ENCODE measurements at places on chromosomes 11 and 22. TPM values are rescaled to one million over a fixed set of nuclear protein-coding genes. Genes with fewer than 3 reads are reported as not detected.

FGF4 gene
- total RNA-seq, result not detected

GAB4 gene
- total RNA-seq, result not detected

TPBGL gene
- not detected for total RNA-seq

APOC3 gene
- not detected for total RNA-seq

SLC5A1 gene
- total RNA-seq, result not detected

SHANK2 gene
- 0.97 TPM for total RNA-seq

SCGB1C1 gene
- total RNA-seq, result not detected

TENM4 gene
- 2.6 TPM for total RNA-seq

OR52H1 gene
- 0.81 TPM for total RNA-seq

MS4A3 gene
- total RNA-seq, result not detected

CTTN gene
- total RNA-seq, result 367 TPM

OR5AR1 gene
- total RNA-seq, result not detected

HORMAD2 gene
- not detected for total RNA-seq

GTSE1 gene
- total RNA-seq, result 2.4 TPM

RCN1 gene
- total RNA-seq, result 451 TPM

AQP11 gene
- 0.85 TPM for total RNA-seq

INPP5J gene
- total RNA-seq, result 0.24 TPM

SCGB2A2 gene
- total RNA-seq, result not detected

HEPACAM gene
- not detected for total RNA-seq

GPHA2 gene
- not detected for total RNA-seq

FOSL1 gene
- 22.2 TPM for total RNA-seq

OR4C46 gene
- not detected for total RNA-seq

MAPK1 gene
- 115 TPM for total RNA-seq

NXPE4 gene
- total RNA-seq, result not detected

NAALADL1 gene
- 34.1 TPM for total RNA-seq

OR5M11 gene
- not detected for total RNA-seq
